Activated CD4-positive, alpha-beta T cell treated with anti-CD3 and anti-CD28 coated beads, Interleukin-2, amount 10 ng/mL, durations not matched to agents 7 days and 5 days (primary cell): ENCODE measurements at places on chromosomes 3 and 15.

GRCh38 chr15:40706121-40706520, 11.1 kb downstream of the RAD51 start:
- DNase-seq: no peak

DNA sequence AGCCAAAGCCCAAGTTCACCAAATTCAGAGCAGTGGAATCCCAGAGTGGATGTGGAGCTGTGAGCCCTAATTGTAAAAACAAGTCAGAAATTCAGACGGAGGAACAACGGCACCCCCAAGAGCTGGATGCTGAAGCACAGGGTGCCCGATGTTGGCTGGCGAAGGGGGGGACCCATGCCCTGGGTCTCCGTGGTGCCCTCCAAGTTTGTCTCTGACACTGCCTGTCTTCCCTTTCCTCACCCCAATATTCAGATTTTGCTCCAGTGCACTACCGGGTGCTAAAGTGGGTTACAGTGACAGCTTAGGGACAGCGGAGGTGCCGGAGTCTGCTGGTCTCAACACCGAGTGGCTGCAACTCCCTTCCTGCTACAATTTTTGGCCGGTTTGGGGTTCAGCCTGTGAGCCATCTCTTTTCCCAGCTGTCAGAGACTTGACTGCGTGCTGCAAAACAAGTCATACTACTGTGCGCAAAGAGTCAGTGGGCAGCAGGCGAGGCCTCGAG, 6.6 kb downstream of the GRIP2 start:
- DNase-seq: no peak

- DNase-seq: no peak
These were observed 77.4 kb downstream of the RASA2 start for GRCh38 chr3:141564241-141564640.

DNA sequence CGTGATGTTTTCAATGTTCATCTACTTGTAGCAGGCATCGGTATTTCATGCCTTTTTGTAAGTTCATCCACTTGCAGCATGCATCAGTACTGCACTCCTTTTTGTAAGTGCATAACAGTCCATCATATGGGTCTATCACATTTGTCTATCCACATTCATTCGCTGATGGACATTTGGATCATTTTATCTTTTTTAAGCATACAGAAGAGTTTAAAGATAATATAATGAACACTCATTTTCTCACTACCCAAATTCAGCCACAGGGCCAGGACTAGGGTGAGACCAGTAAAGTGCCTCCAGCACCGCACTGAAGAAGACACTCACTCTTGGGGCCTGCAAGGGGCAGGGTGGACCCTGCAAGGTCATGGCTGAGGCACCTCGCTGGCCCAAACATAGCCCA, 309.6 kb downstream of the UACA start:
- no peak for DNase-seq

GRCh38 chr3:72907731-72908620, 20.1 kb downstream of the GXYLT2 start:
- no peak for DNase-seq

GRCh38 chr3:77028005-77028404, 11.9 kb upstream of the ROBO2 start:
- DNase-seq: no peak

DNA sequence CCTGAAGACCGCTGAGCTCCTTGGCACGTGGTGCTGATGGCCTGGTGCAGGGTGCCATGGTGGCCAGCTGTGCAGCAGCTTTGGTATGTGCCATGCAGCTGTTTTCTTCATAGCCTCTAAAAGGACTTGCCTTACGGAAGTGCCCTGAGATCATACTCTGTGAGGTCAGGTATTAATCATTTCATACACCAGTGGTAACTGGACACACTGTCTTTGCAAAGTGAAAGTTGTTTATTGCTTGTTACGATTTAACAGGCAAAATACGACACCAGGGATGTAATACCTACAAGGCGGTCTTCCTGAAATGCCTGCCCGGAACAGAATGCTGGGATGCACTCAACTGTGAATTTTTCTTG, 184.6 kb downstream of the ATP10A start:
- DNase-seq: no peak

DNA sequence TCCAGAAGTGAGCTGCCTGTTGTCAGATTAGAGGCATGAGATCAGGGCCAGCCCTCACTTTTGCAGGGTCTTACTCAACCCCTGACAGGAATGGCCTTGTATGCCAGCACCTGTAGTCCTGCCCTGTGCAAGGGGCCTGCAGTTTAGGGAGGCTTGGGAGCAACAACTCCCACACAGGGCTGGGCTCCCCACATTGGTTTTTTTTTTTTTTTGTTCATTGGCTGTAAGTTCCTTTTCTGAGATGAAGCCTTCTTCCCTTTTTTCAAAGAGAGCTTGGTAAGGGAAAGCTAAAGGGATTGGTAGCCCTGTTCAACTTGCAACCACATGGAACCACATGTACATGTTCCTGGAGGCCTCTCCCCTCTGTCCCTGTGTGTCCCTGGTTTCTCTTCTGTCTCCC, 46.4 kb downstream of the TNFAIP8L3 start:
- no peak for DNase-seq

GRCh38 chr3:16785465-16785864, 99.3 kb upstream of the PLCL2 start:
- DNase-seq: no peak

- DNase-seq: no peak
These were observed 77.4 kb downstream of the CD47 start for GRCh38 chr3:108013141-108014055.

DNA sequence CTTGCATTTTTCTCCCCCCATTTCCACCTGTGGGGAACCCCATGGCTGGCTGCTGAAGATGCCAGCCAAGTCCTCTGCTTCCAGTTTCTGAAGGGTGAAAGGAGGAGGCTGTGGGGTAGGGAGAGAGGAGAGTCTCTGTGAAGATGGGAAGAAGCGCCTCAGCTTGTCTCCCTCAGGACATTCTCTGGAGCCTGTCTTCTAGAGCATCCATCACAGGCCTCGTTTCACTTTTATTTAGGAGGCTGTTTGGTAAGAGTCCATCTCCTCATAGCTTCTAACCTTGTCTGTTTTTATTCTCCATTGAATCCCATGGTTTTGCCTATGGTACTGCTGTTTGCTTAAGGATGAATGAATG, 8.8 kb upstream of the LCTL start:
- DNase-seq: no peak

GRCh38 chr15:68252925-68253534, 23.5 kb upstream of the CLN6 start:
- DNase-seq: peak; percentile 66

DNA sequence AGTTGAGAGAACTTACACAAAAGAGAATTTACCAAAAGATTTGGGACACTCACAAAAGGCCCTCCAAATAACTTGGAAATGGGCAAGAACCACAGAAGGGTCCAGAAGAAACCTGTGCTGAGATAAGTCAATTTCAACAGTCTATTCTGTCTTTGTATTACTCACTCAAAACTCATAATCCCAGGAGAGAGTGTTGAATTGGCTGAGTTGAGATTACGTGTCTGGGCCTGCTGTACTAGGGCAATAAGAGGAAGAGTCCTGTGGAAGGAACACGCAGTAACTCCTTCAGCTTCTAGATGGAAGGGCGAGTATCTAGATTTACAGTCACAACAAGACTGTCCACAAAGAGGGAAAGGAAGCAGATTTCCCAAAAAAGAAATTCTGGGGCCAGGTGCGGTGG, 42.5 kb upstream of the DYNC1LI1 start:
- no peak for DNase-seq

DNA sequence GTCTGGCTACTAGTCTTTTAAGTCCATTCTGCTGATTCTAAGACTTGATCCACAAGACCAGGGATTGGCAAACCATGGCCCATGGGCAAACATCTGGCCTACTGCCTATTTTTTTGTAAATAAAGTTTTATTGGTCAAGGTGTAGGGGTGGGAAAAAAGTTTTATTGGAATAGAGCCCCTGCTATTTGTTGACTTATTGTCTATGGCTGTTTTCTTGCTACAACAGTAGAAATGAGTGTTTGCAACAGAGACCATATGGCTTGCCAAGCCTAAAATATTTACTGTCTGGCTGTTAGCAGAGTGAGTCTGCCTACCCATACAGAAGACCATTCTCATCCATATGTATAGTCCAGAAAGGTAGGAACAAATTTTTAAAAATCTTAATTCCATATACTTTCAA, 106.4 kb downstream of the PTPRG start:
- DNase-seq: no peak

- no peak for DNase-seq
These were observed 102.4 kb downstream of the NR1D2 start for GRCh38 chr3:24047513-24047912.

DNA sequence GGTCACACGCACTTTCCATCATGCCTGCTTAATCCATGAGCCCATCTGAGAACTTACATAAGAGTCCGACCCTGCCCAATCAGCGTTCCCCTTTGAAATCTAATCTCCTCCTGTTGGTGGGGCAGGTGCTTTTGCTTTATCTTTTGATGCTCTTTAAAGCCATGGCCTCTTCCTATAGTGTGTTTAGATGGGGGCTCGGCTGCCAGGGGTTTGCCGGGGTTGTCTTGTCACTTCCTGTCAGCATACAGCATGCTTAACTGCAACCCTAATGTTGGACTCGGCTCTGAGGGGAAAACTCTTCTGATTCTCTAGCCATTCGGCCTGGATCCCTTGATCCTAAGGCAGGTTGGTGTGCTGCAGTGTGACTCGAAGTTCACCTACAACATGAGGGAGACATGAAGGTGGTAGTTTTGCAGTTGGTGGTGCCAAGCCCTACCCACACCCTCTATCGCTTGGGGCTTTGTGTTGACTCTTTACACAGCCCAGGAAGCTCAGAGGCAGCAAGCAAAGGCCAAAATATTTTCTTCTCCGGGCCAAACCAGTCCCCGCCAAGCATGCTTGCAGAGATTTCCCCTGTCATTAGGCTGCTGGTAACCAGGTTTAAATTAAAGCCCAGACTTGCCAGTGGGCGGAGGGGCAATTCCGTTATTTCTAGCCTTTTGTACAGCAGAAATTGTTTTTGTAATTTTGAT, 218.7 kb downstream of the FEZF2 start:
- no peak for DNase-seq

DNA sequence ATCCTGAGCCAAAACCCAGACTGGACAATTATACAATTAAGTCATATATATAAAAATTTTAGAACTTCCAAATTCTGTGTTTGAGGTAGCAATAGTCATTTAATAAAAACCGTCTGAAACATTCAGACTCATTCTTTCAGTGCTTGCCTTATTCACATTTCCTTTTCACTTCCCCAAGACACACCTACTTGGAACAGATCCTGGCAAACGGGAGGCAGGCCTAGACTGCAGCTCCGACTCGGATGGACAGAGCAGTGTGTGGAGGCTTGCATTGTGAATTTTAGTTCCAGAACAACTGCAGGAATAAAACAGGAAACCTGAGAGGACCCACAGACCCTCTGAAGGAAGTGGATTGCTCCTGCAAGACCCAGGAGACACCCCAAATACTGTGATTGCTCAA, 341.4 kb downstream of the CNTN3 start:
- DNase-seq: no peak

- no peak for DNase-seq
These were observed 130.5 kb upstream of the NR2E3 start for GRCh38 chr15:71679793-71680353.

- DNase-seq: no peak
These were observed 41.0 kb downstream of the RAB11A start for GRCh38 chr15:65910341-65910740.

GRCh38 chr15:46300716-46301115, 665.9 kb downstream of the SQOR start:
- no peak for DNase-seq

GRCh38 chr3:197350446-197350845, 52.0 kb upstream of the DLG1 start:
- no peak for DNase-seq
